NCI-H446 treated with DMSO at 0.1 percent for 48 hours (cell line): ENCODE measurements at places on chromosomes 1 and 21.

GRCh38 chr1:240235521-240236288 is 144.0 kb downstream of the FMN2 start:
- no peak for DNase-seq

DNA sequence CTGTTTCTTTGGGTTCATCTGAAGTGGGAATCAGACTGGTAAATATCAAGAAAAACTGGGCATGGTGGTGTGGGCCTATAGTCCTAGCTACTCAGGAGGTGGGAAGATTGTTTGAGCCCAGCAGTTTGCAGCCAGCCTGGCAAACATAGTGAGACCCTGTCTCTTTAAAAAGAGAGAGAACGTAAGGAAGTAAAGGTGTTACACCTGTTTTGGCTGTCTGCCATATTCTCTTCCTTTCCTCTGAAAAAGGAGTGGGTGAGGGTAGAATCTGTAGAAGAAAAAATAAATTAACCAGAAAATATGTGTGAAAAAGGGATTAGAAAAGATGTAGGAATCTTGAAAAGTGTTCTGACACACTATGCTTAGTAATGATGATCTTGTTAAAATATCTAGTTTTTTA is 20.0 kb downstream of the AHCYL1 start:
- DNase-seq, result no peak

DNA sequence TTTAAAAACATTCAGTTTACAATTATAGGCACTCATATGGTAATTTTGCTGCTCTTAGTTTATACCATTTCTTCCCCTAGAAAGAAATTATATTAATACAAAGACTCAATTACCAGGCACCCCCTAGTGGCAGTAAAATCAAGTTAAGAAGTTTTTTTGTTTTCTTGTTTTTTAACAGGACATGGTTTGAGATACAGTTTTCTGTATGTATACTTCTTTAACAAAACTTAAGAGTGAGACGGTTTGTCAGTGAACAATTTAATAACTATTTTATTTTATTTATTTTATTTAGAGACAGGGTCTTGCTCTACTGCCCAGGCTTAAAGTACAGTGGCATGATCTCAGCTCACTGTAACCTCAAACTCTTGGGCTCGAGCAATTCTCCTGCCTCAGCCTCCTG is 224.6 kb downstream of the FAF1 start:
- DNase-seq, result no peak

- DNase-seq, result no peak
Observed at GRCh38 chr21:35529171-35529863, 480.2 kb upstream of the RUNX1 start.

- DNase-seq, result peak; percentile 53
Observed at GRCh38 chr1:211514030-211514754, 22.2 kb upstream of the RD3 start.

- no peak for DNase-seq
Observed at GRCh38 chr1:242651817-242652216, 127.3 kb upstream of the PLD5 start.

GRCh38 chr1:119367432-119368124 is 1.0 kb upstream of the HAO2 start:
- DNase-seq, result peak; percentile 27

GRCh38 chr1:54710434-54710833 is 5.2 kb upstream of the TTC4 start:
- DNase-seq, result no peak

GRCh38 chr21:37815893-37816292 is 100.4 kb downstream of the KCNJ6 start:
- DNase-seq, result no peak

DNA sequence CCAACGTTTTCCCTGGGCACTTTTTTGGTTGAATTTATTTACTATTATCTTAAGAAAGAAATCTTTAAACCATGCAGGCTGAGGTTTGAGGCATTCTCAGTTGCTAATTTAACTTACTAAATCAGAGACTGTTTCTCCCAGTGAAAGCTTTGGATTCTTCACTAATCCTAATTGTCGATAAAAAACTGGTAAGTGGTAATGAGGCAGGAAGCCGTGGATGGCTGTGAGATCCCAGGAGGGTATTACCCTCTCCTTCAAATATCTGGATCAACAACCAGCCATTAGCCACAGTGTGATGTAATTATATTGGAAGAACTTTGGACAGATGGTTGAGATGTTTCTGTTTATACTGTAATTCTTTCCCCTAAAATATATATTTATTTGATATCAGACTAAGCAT is 485.0 kb downstream of the DISC1 start:
- peak; percentile 10 for DNase-seq

- no peak for DNase-seq
Observed at GRCh38 chr1:41498391-41498790, 13.9 kb upstream of the EDN2 start.

GRCh38 chr1:88311907-88312306 is 372.2 kb upstream of the PKN2 start:
- no peak for DNase-seq

- DNase-seq, result no peak
Observed at GRCh38 chr1:41661428-41662060, 177.1 kb upstream of the EDN2 start.

GRCh38 chr1:147169840-147170674 is 2.2 kb downstream of the PRKAB2 start:
- no peak for DNase-seq

DNA sequence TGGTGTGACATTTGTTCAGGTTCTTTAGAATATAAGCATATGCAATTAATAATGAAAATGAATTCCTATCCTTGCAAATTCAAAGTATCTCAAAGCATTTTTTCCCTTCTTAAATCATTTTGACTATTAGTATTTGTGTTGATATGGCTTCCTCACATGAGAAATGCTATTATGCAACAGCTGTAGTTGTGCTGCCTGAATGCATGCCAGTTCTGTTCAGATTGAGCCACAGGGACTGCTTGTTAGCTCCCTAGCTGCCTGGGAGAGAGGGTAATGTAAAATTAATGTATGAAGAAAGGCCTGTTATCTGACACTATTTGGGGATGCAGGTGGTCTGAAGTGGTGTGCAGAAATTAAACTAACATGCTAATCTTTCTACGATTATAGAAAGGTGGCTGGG is 45.5 kb downstream of the CACHD1 start:
- DNase-seq, result peak; percentile 19
